ENCODE measurements at places on chromosomes 12 and 14.

DNA sequence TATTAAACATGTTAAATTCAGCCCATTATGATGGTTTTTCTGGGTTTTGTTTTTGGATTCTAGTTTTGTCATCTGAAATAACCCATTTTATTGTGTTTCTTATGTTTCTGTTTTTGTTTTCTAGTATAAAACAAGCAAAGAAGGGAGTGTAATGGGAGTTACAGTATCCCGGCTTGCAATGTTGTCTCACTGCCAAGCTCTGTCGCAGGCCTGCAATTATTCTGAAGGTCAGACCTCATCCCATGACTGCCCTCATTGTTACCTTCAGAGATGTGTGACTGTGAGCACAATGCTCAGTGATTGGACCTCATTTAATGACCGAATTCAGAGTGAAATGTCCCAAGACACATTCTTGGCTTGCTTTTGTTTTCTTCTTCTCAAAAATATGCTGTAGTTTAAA, 73.0 kb upstream of the ATF1 start:
- no peak for DNase-seq

DNA sequence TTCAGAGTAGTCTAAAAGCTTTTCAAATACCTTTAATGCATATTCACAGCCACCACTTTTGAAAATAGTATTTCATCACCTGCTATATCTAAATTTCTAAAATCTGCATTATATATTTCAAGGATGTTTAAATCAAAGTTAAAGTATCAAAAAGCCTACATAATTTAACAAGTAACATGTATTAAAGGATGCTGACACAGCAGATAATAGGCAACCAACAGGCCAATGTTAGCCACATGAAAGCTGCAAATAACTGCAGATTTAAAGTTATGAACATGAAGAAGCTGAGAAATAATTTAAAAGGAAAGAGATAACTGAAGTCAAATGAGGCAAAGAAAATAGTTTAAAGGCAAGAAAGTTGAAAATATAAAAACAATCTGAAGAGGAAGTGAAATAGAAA, 39.8 kb upstream of the NELL2 start:
- no peak for DNase-seq

- DNase-seq: no peak
Observed at GRCh38 chr14:32587461-32587860, 258.4 kb downstream of the AKAP6 start.

DNA sequence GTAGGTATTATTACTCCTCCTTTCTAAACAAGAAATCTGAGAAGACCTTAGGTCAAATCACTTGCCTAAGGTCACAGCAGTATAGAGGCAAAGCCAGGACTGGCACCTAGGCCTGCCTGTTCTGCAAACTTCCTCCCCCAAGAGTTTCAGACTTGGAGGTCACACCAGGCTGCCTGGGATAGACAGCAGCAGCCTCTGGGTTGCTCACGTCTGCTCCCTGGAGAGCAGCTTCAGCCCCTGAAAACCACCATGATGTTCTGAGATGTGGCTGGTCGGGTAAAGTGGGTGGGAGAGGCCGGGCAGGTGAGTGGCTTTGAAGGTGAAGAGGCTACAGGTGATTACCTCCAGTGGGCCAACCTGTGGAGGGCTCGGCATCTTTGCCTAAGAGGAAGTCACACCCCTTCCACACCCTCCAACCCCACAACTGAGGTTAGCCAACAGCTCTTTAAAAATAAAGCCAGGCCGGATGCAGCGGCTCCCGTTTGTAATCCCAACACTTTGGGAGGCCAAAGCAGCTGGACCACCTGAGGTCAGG, 37.0 kb upstream of the PNMA1 start:
- DNase-seq: no peak

- DNase-seq: no peak
Observed at GRCh38 chr12:26789731-26790644, 43.0 kb downstream of the ITPR2 start.

DNA sequence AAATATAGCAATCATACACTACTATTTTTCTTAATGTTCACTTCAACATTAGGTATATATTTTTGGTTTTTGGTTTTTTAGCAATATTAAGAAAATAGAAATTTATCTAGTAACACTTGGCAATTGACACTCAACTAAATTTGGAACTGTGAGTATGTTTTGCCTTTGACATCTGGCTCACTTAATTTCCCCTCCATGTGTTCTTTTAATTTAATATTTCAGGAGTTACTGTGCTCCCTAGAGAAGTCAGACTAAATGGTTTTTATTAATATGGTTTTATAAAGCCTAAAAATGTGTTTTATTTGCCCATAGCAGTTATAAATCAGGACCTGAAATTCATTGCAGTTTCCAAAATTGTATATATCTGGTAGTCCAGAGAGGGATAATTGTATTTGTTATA, 175.3 kb upstream of the AVPR1A start:
- no peak for DNase-seq

DNA sequence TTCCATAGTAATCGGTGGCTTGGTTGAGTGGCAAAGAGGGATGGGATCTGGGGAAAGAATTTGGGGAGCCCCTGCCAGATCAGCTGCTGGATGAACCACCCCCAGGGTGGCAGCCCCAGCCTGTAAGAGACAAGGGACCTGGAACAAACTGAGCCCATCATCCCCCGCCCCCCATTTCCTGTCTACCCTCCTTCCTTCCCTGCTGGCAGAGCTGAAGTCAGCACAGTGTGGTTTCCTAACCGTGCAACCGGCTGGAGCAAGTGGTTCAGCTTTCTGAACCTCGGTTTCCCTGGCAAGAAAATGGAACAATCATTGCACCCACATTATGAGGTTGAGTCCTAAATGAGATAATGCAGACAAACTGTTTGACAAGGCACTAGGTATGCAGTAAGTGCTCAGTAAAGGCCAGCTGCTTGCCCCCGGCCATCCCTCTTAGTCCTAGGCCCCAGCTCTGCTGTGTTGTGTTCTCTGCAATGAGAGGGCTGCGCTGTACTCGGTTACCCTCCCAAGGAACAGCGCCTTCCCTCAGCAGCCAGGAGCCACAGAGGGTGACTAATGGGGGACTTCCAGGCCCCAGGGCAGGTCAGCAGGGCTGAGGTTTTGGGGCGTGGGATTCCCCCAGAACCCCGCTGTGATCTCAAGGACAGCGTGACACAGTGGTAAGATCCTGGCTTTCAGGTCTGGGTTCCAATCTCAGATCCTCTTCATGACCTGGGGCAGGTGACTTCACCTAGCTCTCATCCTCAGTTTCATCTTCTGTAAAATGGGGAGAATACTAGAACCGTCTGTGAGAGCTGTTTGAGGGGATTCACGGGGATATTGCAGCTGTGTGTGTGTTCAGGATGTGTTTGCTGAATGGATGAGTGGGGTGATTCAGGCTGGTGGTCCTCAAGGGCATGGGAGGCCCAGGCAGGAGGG, 16.5 kb downstream of the SELPLG start:
- DNase-seq: peak; percentile 93

DNA sequence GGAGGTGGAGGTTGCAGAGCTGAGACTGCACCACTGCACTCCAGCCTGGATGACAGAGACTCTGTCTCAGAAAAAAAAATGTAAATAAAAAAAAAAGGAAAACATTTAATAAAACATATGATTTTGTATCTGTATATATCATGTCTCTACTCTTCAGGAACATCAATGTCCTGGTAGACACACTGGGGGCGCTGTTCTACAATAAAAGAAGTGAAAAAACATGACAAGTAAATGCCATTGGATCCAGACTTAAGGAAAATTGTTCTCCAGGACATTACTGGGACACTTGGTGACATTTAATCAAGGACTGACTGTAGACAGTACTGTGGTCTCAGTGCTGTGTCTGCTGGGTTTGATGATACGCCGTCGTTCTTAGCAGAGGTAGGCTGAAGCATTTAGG, 15.5 kb upstream of the KLC1 start:
- peak; percentile 32 for DNase-seq

DNA sequence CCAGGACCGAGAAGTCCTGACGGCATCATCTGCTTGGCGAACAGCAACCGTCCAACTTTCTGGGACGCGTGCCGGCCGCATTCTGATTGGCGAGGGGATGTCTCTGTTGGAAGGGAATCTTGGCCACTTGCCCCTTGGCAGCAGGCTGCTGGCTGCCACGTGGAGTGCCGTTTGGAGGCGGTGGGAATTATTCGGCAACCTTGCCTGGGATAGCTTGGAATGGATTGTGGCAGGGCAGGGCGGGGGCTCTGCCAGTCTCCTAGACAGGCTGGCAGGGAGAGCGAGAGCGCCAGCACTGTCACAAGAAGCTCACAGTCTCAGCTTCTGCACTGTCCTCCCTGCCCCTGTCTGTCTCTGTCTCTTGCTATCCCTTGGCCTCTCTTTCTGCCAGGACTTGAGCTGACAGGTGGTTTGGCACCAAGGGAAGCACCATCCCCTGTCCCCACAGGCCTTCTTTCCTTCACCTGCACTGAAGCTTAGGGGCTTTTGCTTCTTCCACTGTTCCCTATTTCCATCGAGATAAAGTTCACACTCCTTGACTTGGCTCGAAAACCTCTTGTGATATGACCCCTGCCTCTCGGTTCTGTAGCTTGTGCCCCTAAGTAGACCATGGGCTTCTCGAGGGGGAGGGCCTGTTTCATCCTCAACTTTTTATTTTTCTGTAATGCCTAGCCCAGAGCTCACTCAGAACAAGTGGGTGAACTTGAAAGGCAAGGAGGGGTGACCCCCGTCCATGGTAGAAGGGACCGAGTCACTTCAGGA, 201.9 kb downstream of the PHETA1 start:
- no peak for DNase-seq

- peak; percentile 19 for DNase-seq
Observed at GRCh38 chr12:121857322-121858246, 1.1 kb downstream of the HPD start.

DNA sequence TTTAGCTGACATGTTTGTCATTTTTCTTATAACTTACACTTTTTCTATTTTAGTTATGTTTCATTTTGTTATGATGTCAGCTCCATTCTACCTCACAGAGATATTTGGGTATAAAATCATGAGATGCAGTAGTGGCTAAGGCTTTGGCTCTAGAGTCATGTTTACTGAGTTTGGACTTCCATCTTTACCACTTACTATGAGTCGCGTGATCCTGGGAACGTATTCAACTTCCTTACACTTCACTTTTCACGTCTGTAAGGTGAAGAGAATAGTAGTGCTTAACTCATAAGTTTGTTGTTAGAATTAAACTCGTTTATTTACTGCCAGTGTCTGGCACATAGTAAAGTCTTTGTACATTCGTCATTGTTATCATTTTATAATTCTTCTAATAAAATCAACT, 126.3 kb downstream of the ERC1 start:
- DNase-seq: no peak

DNA sequence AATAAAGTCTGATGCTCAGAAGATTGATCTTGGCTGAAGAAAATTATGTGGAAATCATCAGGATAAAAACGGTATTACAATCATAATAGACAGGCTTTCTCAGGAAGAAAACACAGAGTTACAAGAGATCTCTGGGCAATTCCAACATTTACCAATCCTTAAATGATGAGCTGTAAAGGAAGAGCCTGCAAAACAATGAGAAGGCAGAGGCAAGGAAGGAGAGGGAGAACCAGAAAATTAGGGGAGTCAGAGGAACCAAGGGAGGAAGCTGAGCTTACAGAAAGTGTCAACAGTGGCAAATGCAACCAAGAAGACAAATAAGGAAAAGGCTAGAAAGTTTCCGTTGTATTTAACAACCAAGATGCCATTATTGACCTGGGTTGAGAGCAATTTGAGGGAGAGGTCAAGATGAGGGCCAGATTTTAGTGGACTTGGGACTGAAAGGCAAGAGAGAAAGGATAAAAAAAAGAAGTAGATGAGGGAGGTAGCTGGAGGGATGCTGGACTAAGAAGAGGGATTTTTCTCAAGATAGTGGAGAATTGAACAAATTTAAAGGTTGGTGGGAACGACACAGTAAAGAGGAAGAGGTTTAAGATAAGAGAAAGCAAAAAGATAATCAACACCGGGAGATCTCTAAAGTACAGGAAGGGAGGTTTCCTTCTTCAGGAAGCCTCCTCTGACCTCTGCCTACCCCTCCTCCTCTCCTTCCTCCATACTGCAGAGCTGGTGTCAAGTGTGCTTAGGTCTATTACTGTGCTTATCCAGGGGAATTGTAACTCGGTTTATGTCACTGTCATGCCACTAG, 116.9 kb downstream of the DUSP6 start:
- DNase-seq: peak; percentile 82

DNA sequence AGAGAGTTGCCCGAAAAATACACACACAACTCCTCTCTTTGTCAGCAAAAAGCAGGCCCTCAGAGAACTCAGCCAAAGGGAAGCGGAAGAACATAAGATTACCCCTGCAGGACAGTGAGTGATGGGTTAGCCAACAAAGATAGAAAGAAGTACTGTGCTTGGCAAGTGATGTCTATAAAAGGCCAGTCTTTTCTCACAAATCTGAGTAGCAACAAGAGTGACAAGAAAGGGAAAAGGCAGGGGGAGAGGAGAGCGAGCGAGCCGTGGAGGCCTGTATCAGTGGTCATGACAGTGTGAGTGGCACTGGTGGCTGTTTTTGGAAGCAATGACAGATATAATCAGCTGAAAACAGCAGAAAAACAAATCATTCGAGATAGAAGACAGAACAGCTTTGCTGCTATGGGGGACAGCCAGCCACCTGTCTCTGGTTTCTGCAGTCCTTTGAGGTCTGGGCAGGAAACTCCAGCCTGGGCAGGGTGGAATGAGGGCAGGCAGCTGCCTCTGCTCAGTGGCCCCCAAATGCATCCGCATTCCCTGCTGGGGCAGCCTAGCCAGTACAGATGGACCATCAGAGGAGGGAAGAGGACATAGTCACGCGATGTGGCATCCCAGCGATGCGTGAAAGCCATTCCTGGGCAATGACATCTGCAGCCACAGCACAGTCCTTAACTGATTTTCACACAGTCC, 74.7 kb downstream of the TRIM9 start:
- DNase-seq: no peak

DNA sequence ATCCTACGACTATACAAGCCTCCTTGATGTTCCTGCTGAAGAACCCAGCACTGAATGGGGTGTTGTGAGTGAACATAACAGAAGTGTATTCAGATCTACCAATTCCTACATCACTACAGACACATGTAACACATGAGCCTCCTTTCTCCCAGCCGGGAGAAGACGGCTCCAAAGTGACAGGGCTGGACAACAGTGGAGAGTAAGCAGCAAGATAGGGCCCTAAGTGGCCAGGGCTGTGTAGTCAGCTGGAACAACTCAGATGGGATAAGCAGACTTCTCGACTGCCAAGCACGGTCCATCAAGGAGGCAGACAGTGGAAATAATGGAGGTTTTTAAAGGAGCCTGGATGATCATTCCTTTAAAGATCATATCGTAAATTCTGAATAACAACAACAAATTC, 73.5 kb downstream of the TTC7B start:
- DNase-seq: no peak

- DNase-seq: no peak
Observed at GRCh38 chr12:57521525-57522010, 1.1 kb upstream of the MBD6 start.

GRCh38 chr14:94424371-94424770, 28.2 kb downstream of the SERPINA11 start:
- no peak for DNase-seq

DNA sequence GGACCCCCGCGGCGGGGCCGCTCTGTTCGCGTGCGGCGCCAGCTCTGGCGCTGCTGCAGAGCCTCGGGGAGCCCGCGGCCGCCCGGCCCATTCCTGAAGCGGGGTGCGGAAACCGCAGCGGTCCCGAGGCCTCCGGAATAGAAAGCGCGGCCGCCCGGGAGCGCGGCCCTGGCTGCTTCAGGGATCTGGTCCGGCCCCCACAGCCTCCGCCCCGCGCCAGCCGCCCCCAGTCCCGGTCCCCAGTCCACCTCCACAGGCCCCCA, 204 bp downstream of the HSP90AA1 start:
- no peak for DNase-seq

GRCh38 chr14:87805315-87805723, 187.7 kb downstream of the GALC start:
- DNase-seq: peak; percentile 63

- DNase-seq: no peak
Observed at GRCh38 chr14:80379035-80379434, 167.7 kb upstream of the DIO2 start.

GRCh38 chr14:101361451-101362433, 199.6 kb upstream of the DIO3 start:
- no peak for DNase-seq
